HFFc6 (cell line): ENCODE measurements at places on chromosomes 2 and 18. TPM values are rescaled to one million over a fixed set of nuclear protein-coding genes. Genes with fewer than 3 reads are reported as not detected.

SRD5A2 gene
- not detected in 3 replicates for total RNA-seq

HOXD8 gene
- 2.3 to 5.3 TPM (median 3.5 TPM) in 3 replicates for total RNA-seq

CCDC85A gene
- total RNA-seq: 25.5 to 39.3 TPM (median 25.7 TPM) in 3 replicates

RAB6C gene
- not detected in 3 replicates for total RNA-seq

LBX2 gene
- 0.53 to 1.4 TPM (median 0.60 TPM) in 3 replicates for total RNA-seq

KCNE4 gene
- total RNA-seq: 4.8 and 10.2 TPM in 2 replicates

DSC3 gene
- total RNA-seq: not detected in 3 replicates

ASB3 gene
- total RNA-seq: 15.7 to 17.7 TPM (median 17.6 TPM) in 3 replicates

PROC gene
- not detected in 3 replicates for total RNA-seq

SERPINB2 gene
- total RNA-seq: 31.1 to 91.5 TPM (median 81.8 TPM) in 3 replicates

ASTL gene
- 0.39 TPM in 1 of 3 replicates, not detected in the others for total RNA-seq

PRSS56 gene
- total RNA-seq: not detected in 2 replicates

ANKRD30BL gene
- total RNA-seq: not detected in 3 replicates

GNLY gene
- not detected in 2 replicates for total RNA-seq

TEKT4 gene
- total RNA-seq: not detected in 2 replicates

ANKRD30B gene
- not detected in 3 replicates for total RNA-seq

ACMSD gene
- total RNA-seq: not detected in 3 replicates

KCNF1 gene
- total RNA-seq: 0.15 to 0.18 TPM in 2 of 3 replicates, not detected in the other

ZNF521 gene
- 0.42 to 6.9 TPM (median 5.3 TPM) in 3 replicates for total RNA-seq

LYPD6B gene
- total RNA-seq: 18.3 and 79.1 TPM in 2 replicates

TDRD15 gene
- total RNA-seq: not detected in 3 replicates

VAMP8 gene
- 0.46 to 0.68 TPM in 2 of 3 replicates, not detected in the other for total RNA-seq

IL1B gene
- 1.2 to 6.4 TPM (median 1.5 TPM) in 3 replicates for total RNA-seq
